Renal pelvis (tissue), 12 donors: ENCODE measurements at places on chromosomes 1 and 21. TPM values are rescaled to one million over a fixed set of nuclear protein-coding genes. Genes with fewer than 3 reads are reported as not detected.

The IVL gene
- polyA plus RNA-seq, result 0.16 TPM

The RHD gene
- polyA plus RNA-seq, result 1.1 TPM

The KANK4 gene
- polyA plus RNA-seq, result 22.1 TPM

The FOXO6 gene
- 2.4 TPM for polyA plus RNA-seq

The IGSF5 gene
- 0.95 TPM for polyA plus RNA-seq

The PDZK1 gene
- 186 TPM for polyA plus RNA-seq

The AKR7A3 gene
- polyA plus RNA-seq, result 1.4 TPM

The SPRR1B gene
- polyA plus RNA-seq, result not detected

- DNase-seq, result no peak
Observed at GRCh38 chr1:41509270-41509671, 24.8 kb upstream of the EDN2 start.

GRCh38 chr1:200991097-200991614 is 32.4 kb downstream of the KIF21B start:
- DNase-seq, result no peak

DNA sequence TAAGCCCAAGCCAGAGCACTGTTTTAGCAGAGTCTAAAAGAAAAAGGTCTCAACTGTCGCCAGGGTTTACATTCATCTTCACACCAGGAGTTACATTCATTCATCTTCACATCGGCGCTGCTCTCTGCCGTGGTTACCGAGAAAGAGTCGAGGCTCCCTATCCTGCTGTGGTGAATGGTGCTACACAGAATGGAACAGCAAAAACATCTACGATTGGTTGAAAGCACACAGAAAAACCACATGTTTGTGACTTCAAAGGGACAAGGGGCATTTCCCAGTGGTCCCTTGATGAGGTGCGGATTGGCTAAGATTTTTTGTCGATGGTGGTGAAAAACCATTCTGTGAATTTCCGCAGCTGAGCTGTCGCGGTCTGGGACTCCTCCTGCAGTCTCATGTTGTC is 231.1 kb downstream of the SIPA1L2 start:
- DNase-seq, result no peak

DNA sequence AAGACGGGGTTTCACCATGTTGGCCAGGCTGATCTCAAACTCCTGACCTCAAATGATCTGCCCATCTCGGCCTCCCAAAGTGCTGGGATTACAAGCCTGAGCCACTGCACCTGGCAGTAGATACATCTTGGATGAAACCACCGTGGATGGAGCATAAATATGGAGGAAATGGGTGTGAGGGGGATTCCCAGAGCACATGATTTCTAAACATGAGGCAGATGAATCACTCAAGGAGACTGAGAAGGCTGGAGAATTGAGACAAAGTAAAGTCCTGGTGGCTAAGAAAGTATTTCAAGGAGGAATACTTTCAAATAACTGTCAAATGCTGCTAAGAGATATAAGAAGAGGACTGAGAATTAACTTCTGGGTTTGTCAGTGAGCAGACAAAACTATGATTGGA is 5.4 kb upstream of the PGBD5 start:
- no peak for DNase-seq

DNA sequence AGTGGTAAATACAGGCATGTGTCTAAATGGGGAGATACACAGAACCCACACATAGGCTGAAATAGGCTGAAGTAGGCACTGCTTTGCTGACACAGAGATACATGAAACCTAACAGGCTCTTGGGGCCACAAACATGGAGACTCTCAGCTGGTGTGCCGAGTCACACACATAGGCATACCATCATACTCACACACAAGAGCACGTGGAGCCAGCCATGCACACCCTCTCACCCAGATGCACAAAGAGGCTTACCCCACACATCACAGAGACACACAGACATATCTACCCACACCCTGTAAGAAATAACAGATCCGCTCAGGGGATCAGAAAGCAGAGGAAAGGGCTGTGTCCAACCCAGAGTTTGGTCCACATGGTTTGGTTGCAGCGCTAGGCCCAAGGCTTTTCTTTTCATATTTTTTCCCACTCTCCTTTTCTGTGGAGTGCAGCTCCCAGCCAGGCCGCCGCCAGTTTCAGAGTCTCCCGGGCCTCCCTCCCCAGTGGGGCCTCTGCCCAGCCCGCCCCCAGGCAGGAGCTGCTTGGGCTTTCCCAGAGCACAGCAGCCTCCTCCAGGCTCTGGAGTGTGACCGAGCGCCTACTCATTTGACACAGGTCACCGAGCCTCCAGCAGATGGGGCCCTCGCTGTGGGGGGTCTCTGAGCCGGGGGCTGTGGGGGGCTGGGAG is 3.9 kb upstream of the POU3F1 start:
- DNase-seq, result peak; percentile 75

GRCh38 chr1:193094112-193094511 is 11.1 kb downstream of the GLRX2 start:
- DNase-seq, result no peak

- DNase-seq, result no peak
Observed at GRCh38 chr1:235011064-235011598, 117.5 kb downstream of the TOMM20 start.

- DNase-seq, result no peak
Observed at GRCh38 chr1:27235827-27236226, 1.4 kb downstream of the WDTC1 start.

DNA sequence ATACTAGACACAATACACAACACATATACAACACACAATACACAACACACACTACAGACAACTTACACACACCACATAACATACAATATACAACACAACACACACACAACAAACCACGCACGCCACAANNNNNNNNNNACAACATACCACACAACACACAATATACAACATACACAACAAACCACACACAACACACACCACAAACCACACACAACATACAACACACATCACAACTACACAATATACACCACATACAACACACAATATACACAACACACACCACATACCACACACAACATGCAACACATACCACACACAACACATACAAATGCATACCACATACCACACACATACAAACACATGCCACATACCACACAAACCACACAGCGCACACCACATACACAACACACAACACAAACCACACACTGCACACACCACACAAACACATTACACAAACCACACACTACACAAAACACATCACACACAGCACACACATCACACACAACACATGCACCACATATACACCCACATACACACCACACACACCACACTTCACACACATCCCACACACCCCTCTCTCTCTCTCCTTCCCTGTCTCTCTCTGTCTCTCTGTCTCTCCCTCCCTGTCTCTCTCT is 108.3 kb downstream of the ETS2 start:
- DNase-seq, result no peak

DNA sequence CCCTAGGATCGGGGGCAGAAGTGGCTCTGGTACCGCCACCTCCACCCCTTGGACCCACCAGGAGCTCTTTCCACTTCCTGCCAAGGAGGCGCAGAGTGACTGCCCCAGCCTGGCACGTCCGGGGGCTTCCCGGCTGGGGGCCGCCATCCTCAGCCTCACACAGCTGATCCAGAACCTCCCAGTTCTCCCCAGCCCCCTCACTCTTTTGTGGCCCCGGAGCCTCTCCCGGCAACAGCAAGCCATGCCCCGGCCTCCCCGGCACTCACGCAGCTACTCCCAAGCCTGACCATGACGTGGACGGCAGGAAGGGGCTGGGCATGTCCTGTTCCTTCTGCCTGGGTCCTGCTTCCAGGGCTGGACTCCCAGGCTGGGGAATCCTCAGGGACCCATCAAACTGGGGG is 17.1 kb downstream of the TP73 start:
- DNase-seq, result no peak

DNA sequence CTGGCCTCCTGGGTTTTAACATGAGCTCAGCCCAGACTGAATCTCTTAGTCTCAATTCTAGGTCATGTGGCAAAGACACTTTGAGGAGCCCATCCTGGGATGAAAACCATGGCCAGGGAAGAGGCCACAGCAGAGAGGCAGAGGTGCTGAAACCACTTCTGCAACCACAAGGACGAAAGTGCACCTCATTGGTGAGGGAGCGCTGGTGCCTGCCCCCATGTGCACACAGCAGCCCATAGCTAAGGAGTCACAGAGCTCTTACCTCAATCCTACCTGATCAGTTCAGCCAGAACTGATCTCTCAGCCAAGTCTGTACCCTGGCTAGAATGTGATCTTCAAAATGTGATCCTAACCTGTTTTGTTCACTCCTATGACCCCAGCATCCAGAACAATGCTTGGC is 32.9 kb upstream of the SRP9 start:
- DNase-seq, result no peak

- DNase-seq, result no peak
Observed at GRCh38 chr21:41254090-41254700, 62.4 kb upstream of the FAM3B start.

GRCh38 chr1:92483610-92484471 is 2.9 kb downstream of the GFI1 start:
- peak; percentile 8 for DNase-seq

GRCh38 chr1:75520862-75521475 is 89.9 kb downstream of the SLC44A5 start:
- DNase-seq, result no peak

DNA sequence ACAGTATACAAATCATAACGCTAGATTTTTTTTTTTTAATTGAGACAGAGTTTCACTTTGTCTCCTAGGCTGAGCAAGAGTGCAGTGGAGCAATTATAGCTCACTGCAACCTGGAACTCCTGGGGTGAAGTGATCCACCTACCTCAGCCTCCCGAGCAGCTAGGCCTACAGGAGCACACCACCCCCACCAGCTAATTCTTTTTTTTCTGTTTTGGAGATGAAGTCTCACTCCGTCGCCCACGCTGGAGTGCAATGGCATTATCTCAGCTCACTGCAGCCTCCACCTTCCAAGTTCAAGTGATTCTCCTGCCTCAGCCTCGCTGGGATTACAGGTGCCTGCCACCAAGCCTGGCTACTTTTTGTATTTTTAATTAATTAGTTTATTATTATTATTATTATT is 21.3 kb downstream of the NPR1 start:
- no peak for DNase-seq

GRCh38 chr1:76122271-76122670 is 47.7 kb downstream of the ST6GALNAC3 start:
- DNase-seq, result no peak

DNA sequence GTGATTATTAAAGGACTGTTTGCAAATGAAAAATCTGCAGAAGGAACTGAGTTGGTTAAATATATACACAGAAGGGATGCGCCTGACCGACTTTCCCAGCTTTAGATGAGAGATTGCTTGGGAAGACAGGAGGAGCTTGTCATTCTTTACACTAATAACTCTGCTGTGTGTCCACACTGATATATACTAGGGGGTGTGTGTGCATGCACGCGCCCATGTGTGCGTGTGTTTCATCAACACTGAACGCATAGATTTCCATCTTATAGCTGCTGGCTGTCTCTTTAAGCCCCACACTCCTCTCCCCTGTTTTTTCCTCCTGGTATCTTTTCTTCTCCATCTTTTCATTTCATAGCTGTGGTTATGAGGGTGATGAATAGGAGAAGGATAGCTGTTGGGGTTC is 6.9 kb upstream of the KAZN start:
- DNase-seq, result no peak

DNA sequence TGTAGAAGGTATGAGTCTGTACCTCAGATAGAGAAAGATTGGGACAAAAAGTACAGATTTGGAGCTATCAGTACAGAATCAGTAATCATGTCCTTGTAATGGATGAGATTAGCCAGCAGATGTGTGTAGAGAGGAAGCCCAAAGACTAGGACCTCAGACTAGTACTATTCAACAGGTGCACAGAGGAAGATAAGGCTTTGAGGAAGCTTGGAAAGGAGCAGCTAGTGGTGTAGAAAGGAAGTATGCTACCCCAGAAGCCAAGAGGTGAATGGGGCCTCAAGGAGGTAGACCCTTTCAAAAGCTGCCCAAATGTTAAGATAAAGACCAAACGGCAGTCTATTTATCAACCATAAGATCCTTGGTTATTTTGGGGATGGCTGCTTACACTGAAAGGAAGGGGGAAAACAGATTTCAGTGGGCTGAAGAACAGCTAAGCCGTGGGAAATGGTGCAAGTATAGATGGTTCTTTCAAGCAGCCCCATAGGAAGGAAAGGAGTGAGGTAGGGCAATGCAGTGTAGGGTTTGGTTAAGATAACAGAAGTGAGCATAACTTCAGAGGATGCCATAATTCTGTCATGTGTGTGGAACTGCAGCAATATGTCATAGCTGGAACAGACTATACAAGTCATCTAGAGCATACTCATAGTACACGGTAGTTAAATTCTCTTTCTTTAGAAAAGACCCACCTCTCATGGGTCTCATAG is 221.7 kb downstream of the HHIPL2 start:
- DNase-seq, result no peak

GRCh38 chr1:90826834-90827233 is 109.7 kb upstream of the BARHL2 start:
- no peak for DNase-seq

DNA sequence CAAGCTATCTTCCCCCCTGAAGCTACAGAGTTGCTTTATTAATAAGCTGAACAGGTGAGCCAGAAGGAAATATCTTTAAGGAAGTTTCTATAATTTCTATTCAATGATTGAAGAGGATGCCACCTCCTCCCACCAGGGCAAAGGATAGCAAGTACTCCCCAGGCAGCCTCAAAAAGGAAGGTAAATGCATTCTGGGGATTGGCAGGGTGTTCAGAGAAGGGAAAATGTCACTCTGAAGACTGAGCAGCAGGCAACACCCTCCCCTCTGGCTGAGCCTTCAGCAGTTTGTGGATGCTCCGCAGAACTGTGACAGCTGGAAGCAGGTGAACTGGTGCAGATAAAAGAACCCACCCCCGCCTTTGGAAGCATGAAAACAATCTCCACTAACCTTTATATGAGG is 140.8 kb downstream of the BRINP2 start:
- DNase-seq, result no peak

DNA sequence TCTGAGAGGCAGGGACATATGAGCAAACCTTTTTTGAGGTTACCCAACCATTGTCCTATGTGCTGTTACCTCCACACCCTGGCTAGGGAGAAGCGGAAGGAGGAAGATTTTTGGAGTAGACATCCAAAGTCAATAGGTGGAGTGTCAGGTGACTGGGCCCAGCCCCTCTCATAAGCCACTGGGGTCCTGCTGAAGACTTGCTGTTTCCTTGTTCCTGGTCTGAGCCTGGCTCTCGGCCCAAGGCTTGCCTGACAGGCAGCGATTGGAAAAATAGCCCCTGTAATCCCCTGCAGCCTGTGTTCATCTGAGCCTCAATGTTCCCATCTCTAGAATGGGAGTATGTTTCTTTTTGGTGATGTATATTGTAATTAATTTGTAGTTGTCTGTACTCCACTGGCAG is 6.9 kb upstream of the PIGR start:
- no peak for DNase-seq

DNA sequence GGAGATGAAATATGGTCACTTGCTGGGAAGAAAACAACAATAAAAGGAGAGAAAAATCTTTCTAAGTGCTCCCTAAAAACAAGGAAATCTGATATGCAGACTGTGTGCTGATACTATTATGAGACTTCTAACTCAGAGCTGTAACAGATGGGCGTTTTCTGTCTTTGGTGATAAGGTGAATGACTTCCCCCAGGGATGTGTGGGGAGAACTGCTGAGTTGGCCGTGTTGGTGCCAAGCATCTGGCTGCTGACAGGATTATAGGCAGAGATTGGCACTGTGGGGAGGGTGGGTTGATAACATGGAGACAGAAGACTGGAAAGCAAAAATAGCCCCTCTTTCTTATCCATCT is 438.5 kb upstream of the PLXNA2 start:
- peak; percentile 11 for DNase-seq
